ENCODE measurements at places on chromosomes 5 and 9.

- DNase-seq = no peak
Observed at GRCh38 chr9:100933656-100934055, 94.9 kb upstream of the PLPPR1 start.

DNA sequence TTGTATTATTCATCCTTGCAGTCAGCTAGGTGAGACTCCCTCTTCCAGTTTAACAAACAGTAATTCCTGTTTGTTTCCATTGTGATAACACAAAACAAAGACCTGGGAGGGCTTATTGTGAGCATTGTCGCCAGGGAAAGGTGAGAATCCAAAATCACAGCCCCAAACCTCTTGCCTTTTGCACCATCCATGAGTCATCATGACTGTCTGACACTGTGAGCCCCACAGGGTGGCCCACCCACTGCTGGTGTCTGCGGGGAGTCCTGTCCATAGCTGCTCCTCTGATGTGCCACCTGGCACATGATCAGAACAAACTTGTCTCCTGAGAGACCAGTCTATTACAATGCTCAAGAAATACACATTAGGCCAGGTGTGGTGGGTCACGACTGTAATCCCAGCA is 33.7 kb upstream of the S1PR3 start:
- no peak for DNase-seq

DNA sequence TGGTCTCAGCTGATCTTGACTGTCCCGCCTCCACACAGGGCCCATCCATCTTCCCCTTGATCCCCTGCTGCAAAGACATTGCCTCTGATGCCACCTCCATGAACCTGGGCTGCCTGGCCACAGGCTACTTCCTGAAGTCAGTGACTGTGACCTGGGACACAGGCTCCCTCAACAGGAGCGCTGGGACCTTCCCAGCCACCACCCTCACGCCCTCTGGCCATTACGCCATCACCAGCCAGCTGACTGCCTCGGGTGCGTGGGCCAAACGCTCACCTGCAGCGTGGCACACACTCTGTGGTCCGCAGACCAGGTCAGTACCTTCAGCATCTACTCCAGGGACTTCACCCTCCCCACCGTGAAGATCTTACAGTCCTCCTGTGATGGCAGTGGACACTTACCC is 71.9 kb downstream of the INSL6 start:
- DNase-seq = no peak

DNA sequence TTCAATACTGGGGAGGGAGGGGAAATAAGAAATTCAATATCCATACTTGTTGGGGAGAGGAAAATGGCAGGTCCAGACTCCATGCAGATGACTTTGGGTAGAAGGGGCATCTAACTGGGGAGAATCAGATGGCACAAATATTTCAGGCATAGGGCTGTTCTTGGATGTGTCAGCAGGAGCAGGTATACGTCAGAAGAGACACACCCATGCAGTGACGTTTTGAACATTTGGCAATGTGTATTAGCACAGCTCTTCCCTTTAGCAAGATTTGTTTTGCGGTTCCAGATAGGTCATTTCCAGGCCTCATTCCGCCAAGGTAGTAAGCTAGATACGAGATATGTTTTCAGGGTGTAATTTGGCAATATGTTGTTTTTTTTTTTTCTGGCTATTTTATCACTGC is 187.2 kb upstream of the CDH10 start:
- no peak for DNase-seq

DNA sequence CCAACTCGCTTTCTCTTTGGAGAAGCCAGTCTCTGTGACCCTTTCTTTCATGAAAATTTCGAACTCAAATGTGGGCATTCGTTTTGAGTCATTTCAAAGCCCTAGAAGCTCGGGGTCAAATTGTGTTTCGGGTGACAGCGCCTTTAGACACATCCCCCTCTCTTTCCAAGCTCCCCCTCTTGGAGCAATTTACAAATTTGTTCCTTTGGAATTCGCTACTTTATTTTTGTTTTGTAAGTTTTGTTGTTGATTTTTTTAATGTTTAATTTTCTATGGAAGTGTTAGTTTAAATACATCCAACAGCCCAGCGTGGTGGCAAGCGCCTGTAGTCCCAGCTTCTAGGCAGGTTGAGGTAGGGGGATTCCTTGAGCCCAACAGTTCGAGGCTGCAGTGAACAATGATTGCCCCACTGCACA is 4.6 kb upstream of the BARX1 start:
- DNase-seq = no peak

GRCh38 chr9:107975426-107976010 is 485.9 kb upstream of the KLF4 start:
- DNase-seq = no peak

DNA sequence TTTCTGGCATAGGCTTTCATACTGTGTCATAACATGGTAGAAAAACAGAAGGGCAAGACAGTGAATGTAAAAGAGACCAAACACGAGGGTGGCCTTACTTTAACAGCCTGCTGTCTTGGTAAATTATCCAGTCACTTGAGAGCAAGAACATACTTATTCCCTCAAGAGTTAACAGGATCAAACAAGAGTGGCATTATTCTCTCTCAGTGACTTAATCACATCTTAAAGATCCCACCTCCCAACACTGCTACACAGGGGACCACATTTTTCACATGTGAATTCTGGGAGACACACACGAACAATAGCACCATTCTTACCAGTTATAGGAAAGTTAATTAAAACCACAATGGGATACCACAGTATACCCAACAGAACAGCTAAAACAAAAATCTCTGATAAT is 898.0 kb upstream of the C9orf72 start:
- no peak for DNase-seq

DNA sequence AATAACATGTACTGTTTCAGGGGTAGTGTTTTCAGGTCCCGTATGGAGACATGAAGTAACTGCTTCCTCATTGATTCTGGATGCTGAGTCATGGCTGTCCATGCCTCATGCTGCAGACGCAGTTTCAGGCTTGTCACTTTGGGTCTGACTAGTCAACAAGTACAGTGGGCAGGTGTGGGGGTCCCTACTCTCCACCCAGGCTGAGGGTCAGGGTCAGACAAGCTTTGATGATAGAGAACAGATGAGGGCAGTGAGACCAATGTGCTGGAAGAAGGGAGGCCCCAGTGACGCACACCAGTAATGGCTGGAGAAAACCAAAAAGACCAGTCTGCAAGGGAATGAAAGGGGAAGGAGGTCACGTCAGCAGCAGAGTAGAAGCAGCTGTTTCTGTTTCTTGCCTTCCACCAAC is 80.0 kb upstream of the NFIL3 start:
- no peak for DNase-seq

DNA sequence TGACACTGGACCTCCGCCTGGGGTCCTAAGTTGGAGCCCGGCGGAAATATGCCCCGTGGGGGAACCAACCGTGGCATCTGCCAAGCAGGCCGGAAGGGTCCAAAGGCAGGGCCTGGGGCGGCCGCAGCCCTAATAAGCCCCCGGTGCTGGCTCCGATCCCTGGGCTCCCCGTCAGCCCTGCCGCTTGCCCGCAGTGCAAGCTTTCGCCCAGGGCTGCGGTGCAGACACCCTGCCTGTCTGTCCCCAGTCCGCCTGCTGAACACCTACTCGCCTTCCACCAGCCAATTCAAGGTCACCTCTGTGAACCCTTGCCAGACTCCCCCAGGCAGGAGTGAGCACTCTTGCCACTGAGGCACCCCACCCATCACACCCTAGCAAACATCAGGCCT is 502 bp upstream of the PTGR1 start:
- no peak for DNase-seq

DNA sequence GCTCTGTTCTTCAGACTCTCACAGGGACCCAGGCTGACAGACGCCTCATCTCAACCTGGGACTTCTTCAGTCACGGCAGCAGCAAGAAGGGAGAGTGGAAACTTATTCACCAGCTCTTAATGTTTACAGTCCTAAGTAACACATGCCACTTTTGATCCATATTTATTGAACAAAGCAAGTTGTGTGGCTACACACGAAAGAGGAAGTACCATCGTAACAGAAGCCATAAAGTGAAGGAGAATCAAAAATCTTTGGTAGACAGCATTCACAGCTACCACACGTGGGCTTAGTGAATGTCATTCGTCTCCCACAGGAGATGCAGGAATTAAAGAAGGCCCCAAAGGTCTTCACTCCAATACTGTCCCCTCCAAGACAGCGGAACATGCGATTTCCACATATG is 582.6 kb downstream of the CETN3 start:
- no peak for DNase-seq

- no peak for DNase-seq
Observed at GRCh38 chr9:10721301-10721700, 108.5 kb upstream of the PTPRD start.

DNA sequence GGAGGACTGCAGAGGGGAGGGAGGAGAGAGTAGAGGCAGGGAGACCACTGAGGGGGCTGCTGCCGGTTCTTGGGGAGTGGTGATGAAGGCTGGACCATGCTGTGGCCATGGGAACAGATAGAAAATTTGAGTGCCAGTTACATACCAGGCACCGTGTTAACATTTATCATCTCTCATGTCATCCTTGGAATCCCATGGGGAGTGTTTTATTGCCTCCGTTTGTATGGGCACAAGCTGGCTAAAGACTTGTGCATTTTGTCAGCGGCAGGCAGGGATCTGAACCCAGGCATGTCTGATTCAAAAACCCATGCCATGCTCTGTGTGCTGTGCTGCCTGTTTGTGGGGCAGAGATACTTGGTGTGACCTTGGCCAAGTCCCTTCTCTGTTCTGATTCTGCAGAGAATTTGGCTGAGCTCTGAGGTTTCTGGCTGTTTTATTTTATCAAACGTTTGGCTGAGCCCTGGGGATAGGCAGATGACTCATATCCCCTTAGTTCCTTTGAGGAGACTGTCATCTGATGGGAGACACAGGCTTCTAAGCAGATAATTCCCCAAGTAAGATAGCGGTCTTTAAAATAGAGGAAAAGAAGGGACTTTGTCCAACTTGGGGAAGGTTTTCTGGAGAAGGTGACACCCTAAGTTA is 22.2 kb downstream of the COL27A1 start:
- DNase-seq = no peak

GRCh38 chr9:134707731-134708671 is 66.4 kb downstream of the COL5A1 start:
- DNase-seq = no peak

- DNase-seq = no peak
Observed at GRCh38 chr5:135069895-135070657, 36.0 kb upstream of the PITX1 start.

- DNase-seq = no peak
Observed at GRCh38 chr5:59130431-59130830, 547.6 kb downstream of the RAB3C start.

DNA sequence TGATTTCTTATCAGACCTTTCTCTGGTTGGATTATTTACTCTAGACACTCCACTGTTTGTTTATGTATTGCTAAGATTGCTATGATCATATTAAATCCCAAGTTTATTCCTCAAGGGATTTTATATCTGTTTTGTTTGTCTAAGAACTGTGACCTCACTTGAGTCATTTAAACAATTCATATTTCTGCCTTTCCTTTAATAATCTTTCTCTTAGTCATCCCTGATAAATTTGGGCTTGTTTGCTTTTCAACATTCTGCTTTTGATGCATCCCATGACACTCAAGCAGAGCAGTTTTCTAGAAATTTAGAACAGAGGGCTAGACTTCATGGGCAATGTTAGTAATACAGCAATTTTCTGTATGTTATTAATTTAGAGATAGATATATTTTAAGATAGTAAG is 231.6 kb upstream of the TNC start:
- no peak for DNase-seq

Measured in stimulated activated CD8-positive, alpha-beta memory T cell treated with anti-CD3 and anti-CD28 coated beads, Interleukin-4, amount 100 ng/mL, for 1 hour (primary cell).